ENCODE measurements at places on chromosomes 1 and 21.
A peak's percentile ranks its signal among the peaks of the same experiment; 100 is the strongest.

- no peak for DNase-seq
These were observed 3.2 kb upstream of the ADIPOR1 start for GRCh38 chr1:202961220-202961880.

- no peak for DNase-seq
These were observed 147.7 kb downstream of the SYT2 start for GRCh38 chr1:202562444-202563060.

DNA sequence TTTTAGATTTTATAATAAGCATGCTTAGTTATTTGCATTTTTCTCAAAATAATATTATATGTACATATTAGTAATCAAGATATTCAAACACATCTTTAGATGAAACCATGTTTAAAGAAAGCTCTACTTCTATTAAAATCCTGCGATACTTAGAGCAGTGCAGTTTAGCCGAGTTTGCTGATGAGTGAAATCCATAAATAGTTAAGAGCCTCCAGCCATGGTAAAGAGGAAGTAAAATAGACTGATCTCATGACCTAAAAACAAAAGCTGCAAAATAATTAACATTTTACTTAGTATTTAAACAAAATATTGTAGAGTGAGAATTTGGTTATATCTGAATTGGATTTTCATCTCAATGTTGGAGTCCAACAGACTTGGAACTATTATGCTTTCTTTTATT, 147.4 kb upstream of the NRIP1 start:
- no peak for DNase-seq

DNA sequence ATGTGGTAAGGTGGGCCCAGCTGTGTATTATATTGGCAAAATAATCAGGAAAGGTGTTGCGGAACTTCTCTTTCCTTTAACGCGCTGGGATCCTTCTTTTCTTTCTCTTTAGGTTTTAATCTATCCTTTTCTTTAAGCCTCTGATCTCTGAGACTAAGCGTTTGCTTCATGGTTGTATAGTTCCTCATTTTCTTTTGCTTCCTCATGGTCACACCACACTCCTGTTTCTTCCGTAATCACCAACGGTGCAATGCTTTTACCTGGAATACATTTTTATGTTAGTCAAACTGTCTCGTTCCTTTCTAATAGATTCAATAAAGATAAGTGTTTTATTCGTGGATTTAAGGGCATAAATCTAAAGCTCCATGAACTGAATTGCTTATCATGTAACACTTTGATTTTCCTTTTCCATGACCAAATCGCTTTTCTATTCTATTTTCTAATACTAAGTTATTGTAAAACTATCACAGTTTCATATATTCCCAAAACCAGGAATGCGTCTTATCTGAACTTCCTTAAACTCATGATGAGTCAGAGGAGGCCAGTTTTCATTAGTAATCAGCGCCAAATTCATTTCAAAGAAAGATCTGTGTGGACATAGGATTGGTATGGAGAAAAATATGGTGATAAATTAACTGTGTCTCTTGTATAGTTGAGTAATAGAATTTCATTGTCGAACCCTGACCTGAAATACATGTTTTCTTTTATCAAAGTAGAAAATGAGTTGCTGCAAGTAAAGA, 12.2 kb downstream of the SDCCAG8 start:
- no peak for DNase-seq

DNA sequence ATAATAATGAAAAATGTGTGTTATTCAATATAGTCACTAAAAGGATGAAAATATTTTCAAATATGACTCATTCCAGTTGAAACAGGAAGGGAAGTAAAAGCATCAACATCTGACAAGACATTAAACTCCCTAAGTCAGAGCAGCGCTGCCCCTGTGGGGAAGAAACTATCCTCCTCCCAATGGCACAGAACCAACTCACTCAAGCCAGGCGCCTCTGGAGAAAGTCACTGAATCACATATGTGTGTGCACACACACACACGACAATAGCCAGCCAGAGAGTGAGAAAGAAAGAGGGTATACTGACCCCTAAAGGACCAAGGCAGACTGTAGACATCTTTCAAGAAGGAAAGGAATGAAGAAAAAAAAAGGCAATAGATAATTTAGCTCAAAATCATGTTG, 126.9 kb downstream of the SETD4 start:
- peak; percentile 43 for DNase-seq

DNA sequence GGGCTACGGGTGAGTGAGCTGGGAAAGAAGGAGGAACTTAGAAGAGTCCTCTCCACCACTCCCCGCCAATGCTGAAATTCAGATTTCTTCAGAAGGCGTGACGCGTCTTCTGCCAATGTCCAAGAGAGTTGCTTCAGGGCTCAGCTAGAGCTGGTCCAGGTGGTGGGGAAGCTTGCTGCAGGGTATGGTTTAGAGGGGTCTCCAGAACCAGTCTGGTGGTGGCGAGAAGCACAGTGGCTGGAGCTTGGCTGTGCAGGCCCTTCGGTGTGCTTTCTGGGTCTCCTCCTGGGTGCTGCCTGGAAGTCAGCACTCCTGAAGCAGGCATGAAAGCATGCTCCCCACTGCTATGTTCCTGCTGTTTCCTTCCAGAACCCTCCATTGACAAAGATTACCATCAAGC, 387.2 kb downstream of the PTPRU start:
- no peak for DNase-seq

DNA sequence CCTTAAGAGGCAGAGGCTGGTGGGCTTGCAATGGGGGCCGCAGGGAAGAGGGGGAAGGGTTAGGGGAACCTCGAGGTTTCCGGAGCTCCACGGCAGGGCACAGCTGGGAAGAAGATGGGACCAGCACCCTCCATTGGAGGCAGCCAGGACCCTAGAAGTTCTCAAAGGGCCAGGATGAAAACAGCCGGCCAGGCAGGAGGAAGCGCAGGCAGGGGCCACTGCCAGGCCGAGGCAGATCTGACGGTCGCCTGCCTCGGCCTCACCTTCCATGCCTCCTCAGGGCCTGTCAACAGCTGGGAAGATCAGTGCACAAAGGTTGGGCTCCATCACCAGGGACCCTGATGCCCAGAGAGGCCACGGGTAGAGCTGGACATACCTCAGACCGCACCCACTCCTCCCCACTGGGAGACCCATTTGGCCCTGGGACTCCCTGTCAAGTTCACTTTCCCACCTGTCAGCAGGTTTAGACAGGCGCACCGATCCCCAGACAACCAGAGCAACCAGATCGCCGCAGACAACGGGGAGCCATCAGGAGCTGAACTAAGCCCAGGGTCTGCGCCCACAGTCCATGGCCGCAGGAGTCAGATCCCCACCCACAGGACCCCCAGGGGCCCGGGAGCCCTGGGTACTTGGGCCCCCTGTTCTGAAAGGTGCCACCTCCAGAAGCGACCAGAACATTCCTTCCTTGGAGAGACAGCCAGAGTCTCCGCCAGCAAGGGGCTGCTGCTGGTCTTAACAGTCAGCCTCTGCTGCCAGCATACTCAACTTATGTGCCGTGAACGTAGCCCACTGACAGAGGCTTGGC, 2.2 kb downstream of the SLC19A1 start:
- no peak for DNase-seq

GRCh38 chr1:116909512-116910378, at the start of gene PTGFRN:
TSS of gene PTGFRN (plus strand) at chr1:116909916. CDS start at chr1:116910204, 288 bp downstream.
- DNase-seq = peak; percentile 33

DNA sequence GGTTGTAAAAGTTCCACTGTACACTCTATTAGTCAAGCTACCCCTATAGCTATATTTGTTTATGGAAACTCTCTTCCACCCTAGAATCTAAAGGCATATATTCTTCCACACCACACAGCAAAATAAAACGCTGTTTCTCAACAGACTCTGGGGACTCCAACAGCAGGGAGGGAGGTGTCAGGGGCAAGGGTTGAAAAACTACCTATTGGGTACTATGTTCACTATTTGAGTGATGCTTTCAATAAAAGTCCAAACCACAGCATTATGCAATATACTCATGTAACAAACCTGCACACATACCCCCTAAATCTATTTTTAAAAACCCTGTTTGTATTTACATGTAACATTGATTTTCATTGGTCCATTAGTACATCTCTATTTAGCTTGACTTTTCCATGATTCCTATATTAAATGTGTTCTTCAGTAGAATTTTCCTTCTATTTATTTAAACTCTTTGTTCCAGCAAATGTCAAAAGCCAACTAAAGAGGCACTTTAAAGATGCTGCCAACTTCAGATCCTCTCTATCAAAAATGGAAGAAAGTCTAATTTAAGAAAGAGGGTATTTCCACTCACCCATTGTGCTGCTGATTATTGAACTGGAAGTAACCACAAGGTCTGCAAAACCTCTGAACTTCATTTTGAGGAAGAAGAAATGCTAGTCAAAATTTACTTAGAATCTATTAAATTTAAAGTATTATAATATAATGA, 26.2 kb downstream of the RGS7 start:
- DNase-seq = no peak

- no peak for DNase-seq
These were observed 12.6 kb upstream of the IER5 start for GRCh38 chr1:181075766-181076350.

GRCh38 chr1:110707232-110707631, 32.5 kb upstream of the KCNA3 start:
- DNase-seq = no peak

DNA sequence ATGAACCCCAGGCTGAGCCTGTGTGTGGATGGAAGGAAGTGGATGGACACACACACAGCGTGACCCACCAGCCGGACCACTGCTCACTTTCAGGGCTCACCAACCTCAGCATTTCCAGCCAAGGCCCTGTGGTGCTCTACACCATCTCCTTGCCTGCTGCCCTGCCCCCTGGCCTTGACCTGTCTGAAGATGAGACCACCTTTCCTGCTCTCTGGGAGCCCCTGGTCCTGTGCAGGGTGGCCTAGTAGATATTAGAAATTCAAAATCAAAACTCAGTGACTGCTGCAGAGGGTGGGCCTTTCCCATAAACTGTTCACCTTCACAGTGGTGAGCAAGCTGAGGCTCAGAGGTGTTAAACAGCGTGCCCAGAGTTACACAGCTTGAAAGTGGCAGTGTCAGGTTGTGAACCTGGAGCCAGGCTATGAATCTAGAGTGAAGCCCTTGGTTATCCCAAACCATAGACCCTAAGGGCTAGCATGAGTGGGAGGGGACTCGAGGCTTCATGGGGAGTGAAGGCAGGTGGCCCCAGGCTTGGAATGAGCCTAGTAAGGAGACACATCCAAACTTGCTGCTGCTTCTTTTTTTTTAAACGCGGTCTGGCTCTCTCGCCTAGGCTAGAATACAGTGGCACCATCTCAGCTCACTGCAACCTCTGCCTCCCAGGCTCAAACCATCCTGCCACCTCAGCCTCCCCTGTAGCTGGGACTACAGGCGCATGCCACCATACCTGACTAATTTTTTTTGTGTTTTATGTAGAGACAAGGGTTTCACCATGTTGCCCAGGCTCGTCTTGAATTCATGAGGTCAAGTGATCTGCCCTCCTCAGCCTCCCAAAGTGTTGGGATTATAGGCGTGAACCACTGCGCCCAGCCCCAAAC, 41.5 kb downstream of the MAN1C1 start:
- no peak for DNase-seq

GRCh38 chr1:59903141-59903754, 23.3 kb downstream of the CYP2J2 start:
- no peak for DNase-seq

DNA sequence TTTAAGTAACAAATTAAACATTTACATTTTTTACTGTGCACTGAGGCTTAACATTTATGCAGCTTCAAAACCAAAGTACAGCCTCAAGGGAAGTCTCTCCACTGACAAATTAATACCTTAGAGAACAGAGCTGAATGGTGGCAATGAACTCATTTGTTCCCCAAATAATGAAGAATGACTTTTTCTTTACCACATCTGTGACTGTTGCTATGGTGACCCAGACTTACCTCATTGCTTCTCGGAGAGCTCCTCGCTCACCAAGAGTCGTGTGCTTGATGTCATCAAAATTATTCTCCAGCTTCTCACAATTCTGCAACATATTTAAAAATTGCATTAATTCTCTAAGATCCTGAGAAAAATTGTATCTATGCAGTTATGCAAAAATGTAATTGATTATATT, 92.9 kb downstream of the DPYD start:
- no peak for DNase-seq

DNA sequence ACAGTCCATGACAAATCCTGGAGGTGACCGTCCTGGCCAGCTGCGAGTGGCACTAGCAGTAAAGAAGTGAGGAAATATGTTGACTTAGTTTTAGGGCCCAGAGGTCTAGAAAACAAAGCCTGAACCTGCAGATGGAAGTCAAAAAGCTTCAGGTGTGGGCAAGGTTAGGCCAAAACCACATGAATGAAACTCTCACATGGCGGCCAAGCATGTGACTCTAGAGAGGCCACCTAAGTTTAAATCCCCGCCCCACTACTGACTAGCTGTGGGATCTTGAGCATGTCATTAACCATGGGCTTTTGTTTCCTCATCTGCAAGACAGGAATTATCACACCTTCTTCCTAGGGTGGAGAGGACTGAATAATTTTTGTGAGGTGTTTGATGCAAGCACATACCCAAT, 148.2 kb upstream of the DAB1 start:
- no peak for DNase-seq

GRCh38 chr21:35601211-35601610, 459.1 kb downstream of the SETD4 start:
- DNase-seq = no peak

GRCh38 chr1:5709461-5709975, 282.7 kb downstream of the NPHP4 start:
- no peak for DNase-seq

- DNase-seq = no peak
These were observed 114.8 kb upstream of the PTGFR start for GRCh38 chr1:78375996-78376395.

DNA sequence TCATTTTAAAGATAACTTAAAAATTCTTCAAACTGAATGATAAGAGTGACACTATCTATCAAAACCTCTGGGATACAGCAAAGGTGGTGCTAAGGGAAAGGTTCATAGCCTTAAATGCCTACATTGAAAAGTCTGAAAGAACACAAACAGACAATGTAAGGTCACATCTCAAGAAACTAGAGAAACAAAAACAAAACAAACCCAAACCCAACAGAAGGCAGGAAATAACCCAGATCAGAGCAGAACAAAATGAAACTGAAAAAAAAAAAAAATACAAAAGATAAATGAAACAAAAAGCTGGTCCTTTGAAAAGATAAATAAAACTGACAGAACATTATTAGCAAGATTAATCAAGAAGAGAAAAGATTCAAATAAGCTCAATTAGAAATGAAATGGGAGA, 6.8 kb downstream of the ODF2L start:
- no peak for DNase-seq

DNA sequence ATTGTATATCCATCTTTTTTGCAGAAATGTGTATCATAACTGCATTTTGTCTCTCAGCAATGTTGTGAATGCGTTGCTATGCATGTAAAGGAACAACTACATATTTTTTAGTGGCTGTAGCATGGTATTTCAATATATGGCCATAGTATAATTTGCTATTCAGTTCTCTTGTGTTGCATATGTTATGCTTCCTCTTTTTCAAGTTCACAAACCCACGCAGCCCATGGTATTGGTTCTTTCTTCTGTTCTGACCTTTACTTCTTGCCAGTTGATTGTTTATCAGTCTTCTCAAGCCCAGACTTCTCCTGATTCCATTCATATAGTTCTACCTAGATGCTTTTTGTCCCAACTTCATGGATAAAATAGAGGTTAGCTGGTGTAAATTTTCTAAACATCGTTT, 6.1 kb downstream of the SLC22A15 start:
- DNase-seq = no peak

- no peak for DNase-seq
These were observed 19.5 kb downstream of the LUZP1 start for GRCh38 chr1:23149114-23149513.

GRCh38 chr1:17017435-17017834, 5.7 kb upstream of the ATP13A2 start:
- DNase-seq = no peak

Data from H54 (cell line).